ENCODE measurements at places on chromosomes 1 and 21. TPM values are rescaled to one million over a fixed set of nuclear protein-coding genes. Genes with fewer than 3 reads are reported as not detected.

GRCh38 chr1:116128664-116129063 is 17.5 kb downstream of the MAB21L3 start:
- DNase-seq = no peak

- DNase-seq = no peak
Observed at GRCh38 chr21:16650714-16651366, 862.0 kb upstream of the CXADR start.

DNA sequence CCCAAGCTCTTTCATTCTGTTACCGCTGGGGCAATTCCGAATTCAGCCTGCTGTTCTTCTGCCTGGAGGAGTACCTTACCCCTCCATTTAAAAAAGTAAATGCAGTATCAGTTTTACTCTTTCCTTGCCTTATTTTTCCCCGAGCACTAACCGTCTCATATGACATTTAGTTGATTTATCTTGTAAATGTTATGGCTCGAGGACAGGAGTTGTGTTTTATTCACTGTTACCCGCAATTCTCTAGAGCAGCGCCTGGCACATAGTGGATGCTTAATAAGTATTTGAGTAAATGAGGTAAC is 425 bp upstream of the TADA1 start:
- DNase-seq = no peak

GRCh38 chr1:163770265-163770664 is 448.5 kb downstream of the NUF2 start:
- DNase-seq = no peak

- DNase-seq = no peak
Observed at GRCh38 chr21:46124926-46125845, 27.3 kb downstream of the COL6A2 start.

Gene PADI1
- not detected for total RNA-seq

Gene DCDC2B
- total RNA-seq = not detected

Gene HSPB7
- 430 TPM for total RNA-seq

Gene POU3F1
- total RNA-seq = not detected

Gene ASCL5
- not detected for total RNA-seq

GRCh38 chr1:230800891-230801840 is 54.0 kb downstream of the CAPN9 start:
- DNase-seq = no peak

- DNase-seq = no peak
Observed at GRCh38 chr1:119960501-119960900, 64.2 kb upstream of the ADAM30 start.

DNA sequence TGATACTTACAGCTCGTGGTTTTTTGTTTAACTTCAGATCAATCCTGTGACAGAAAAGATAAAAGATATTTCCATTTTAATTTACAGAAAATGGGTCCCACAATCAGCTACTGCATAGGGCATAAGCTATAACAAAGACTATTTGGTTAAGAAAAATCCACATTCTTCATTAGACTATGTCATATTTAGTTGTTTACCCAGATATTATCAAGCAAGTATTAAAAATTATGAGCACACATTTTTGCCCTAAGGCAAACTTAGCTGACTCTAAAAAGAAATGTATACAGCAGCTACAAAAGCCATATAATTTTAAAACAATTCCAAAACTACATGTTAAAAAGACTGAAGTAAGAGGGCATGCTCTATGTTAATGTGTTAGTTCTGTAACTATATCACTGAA is 18.7 kb downstream of the MEAF6 start:
- DNase-seq = no peak

Gene NBPF14
- 35.8 TPM for total RNA-seq

Gene RSPO1
- 0.42 TPM for total RNA-seq

DNA sequence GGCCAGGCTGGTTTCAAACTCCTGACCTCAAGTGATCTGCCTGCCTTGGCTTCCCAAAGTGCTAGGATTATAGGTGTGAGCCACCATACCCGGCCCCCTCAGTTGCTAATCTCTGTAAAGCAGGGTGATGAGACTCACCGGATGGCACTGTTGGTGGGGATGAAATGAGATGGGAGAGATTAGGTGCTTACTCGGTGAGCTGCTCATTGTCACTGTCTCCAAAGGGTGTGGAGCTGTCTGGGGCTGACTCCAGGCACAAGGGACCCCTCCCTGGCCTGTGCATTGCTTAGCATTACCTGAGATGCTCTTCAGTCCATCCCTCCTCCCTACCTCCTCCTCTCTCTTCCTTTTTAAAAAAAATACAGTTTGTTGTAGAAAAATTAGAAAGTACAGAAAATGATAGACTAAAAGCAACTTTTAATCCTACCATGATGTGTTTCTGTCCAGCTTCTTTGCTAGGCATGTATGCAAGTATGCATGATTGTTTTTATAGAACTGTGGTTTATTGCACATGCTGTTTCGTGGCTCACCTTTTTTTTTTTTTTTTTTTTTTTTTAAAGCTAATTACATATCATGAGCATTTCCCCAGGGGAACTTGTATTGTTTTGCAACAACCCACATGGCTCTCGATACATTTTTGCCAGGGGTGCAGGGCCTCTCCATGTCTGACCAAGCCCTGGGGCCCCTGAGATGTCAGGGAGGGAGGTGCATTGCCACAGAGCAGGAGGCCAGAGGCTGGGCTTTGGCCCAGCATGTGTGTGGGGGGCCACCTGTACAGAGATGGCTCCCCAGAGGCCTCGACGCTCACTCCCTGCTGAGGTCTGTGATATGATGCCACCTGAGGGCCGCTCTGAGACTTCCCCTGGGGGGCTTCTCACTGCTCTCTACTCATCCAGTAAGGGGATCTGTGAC is 55.4 kb downstream of the ARHGEF10L start:
- no peak for DNase-seq

Gene LAMB3
- 3.4 TPM for total RNA-seq

DNA sequence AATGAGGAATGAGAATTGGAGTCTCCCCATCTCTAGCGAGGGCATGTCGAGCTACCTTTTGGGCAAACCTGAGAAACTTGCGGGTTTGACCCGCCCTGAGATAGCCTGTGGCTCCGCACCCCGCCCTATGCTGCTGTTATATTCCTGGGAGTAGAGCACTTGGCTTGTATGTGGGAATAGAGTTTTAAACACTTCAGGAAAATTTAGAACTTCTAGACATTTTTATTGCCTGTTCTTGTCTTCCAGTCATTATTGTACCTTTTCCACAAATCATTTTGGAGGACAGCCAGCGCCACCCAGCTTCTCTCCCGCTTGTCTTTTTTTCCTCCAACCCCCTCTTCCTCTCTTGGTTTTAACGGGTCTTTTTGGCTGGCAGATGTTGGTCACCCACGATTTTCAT is 738 bp downstream of the GNPAT start:
- DNase-seq = no peak

- DNase-seq = no peak
Observed at GRCh38 chr1:39199593-39199992, 4.9 kb upstream of the MACF1 start.

DNA sequence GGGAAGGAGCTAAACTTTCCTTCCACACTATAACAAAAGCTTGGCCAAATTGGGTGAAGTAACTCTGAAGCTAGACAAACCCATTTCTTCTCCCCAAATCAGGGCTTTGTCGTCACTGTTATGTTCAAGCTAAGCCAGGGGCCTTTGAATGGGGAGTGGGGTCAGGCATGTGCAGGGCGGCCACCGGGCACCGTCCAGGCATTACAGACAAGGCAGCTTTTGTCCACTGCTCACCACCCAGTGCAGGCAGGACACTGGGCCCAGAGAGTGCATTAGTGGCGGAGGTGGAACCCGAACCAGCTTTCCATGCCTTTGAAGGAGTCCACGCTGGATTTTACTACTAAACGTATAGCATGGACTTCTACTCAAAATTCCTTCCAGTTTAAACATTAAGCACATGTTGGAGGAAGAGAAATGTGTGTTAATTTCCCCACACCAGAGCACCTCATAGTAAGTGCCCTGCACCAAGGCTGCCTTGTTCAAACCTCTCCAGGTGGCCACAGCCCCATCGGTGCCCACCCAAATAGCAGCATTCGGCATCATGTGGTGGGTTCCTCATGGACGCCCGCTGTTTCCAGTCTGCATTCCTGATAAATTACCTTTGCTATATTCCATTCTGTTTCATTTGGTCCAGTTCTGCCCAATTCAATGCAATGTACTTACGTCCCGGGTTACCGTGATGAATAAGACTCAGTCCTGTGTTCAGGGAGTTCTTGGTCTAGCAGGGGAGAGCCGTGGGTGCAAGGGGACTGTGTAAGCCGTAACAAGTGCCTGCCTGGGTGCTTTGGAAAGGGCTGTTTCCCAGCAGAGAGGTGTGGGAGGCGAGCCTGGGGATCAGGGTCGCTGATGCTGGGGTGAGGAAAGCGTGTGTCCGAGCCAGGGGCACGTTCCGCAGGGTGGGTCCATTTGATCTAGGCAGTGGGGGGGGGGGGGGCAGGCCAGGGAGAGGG is 1.6 kb downstream of the UBASH3A start:
- no peak for DNase-seq

- DNase-seq = no peak
Observed at GRCh38 chr1:91278754-91279153, 125.9 kb downstream of the HFM1 start.

Gene NPHS2
- total RNA-seq = not detected

Gene SLC30A10
- not detected for total RNA-seq

GRCh38 chr1:80218112-80218511 is 1211.6 kb upstream of the ADGRL4 start:
- no peak for DNase-seq

GRCh38 chr1:77514921-77515776 is 167.3 kb downstream of the ZZZ3 start:
- no peak for DNase-seq

- DNase-seq = no peak
Observed at GRCh38 chr1:214360116-214360515, 79.2 kb downstream of the SMYD2 start.

DNA sequence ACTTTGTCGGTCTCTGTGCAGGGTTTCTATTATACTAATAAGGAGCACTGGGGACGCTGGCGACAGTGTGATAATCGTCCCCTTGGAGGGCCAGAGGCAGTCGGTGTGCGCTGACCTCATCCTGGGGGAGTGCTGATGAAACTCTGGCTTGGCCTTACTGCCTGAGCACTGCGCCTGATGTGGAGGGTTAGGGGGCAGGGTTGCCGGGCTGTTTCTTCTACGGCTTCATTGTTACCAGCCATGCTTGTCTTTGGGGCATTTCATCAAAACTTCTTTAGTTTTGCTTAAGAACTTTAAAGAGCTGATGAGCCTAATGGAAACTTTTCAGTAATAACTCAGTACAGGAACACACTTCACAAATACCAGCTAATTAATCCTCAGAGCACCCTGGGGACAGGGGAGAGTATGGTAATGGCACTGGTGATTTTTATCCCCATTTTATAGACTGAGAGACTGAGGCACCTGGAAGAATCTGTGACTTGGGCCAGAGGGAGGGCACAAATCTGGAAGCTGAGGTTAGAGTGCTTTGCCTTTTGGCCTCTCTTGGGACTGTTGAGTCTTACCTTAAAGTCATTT is 81.8 kb downstream of the PEX14 start:
- DNase-seq = no peak
